Osteoblast (primary cell): ENCODE measurements at places on chromosomes 2 and 18. TPM values are rescaled to one million over a fixed set of nuclear protein-coding genes. Genes with fewer than 3 reads are reported as not detected.

The DNAJB2 gene
- total RNA-seq: 33.3 and 41.3 TPM in 2 replicates

DNA sequence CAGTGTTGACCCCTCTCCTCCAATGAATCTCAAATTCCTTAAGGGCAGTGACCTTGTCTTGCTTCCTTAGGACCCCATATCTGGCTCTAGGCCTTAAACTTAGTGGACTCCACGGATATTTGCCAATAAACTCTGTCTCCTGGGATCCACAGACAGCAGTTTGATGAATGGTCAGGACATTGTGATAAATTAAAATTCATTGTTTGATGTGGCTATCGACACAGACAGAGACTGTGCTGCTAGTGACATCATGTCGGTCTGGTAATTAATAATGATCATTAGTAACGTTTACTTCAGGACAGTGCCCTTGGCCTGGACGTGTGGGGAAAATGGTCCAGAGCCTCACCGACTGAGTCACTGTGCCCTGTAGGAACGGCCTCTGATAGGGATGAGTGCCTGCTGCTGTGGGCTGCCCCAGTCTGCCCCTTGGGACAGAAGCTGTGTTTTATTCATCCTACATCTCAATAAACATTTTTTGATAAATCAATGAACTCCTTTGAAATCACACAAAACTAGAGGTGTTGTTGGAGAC lies 5.2 kb upstream of the SLC35F6 start:
- DNase-seq: peak; percentile 84

DNA sequence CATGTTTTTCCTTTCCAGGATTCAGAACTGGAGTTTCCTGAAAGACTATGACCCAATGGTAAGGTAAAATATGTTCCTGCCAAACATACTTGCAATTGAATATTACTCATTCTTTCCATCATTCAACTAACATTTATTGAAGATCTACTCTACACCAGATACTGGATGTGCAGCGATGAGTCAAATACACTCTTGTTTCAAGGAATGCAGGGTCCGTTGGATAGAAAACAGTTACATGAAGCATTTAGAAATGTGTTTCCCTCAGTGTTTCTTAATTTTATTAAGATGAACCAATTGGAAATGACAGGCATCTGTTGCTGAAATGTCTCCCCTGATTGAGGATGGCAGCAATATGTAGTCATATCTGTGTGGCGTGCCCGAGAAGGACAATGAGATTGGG lies 14.8 kb upstream of the SLC66A3 start:
- DNase-seq: peak; percentile 89

The PROKR1 gene
- not detected in 2 replicates for total RNA-seq
